Jurkat, Clone E6-1 (cell line): ENCODE measurements at places on chromosomes 5 and 9.

GRCh38 chr9:69946800-69947437 is 96.7 kb upstream of the MAMDC2 start:
- DNase-seq: no peak

GRCh38 chr5:153372425-153373129 is 117.9 kb upstream of the GRIA1 start:
- DNase-seq: no peak

DNA sequence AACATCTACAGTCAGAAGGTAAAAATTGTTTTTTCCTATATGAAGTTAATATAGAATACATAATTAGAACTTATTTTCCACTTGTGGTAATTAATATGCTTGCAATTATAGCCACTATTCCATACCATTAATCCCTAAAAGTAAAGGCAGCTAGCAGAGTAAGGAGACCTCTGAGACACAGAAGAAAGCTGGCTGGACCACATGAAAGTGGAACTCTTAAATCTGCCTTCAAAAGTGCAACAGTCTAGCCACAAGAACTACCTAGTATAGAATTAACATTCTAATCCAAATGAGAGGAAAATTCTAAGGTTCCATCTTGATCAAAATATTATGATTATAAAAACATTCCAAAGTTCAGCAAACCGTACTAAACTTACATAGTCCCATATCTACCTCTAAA is 37.6 kb downstream of the ARL15 start:
- peak; percentile 27 for DNase-seq

DNA sequence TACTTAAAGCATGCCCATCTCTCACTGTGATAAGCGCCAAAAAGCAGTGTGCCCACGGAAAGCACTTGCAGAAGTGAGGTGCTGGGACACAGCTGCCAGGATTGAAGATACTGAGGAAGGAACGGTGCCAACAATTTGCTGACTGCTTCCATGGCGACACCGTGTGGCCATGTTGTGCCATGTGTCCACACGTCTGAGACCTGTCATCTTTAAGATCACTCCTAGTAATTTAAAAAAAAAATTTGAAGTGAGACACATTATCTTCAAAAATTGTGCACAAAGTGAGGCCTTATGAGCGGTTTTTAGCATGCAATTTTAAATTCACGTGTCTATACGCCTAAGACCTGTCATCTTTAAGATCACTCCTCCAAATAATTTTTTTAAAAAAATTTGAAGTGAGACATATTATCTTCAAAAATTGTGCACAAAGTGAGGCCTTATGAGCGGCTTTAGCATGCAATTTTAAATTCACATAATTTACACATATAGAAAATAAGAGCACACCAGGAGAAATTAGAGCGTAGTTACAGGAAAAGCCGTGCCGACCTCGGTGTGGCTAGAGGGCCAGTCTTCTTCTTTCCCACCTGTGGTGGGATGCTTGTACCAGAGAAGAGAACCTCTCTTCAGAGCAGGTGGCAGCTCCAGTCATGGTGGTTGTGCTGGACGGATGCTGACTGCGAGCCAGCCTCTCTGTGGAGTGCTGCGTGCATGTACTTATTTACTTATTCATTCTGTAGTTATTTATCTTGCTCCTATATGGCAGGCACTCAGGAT is 21.4 kb upstream of the FLT4 start:
- DNase-seq: peak; percentile 80

DNA sequence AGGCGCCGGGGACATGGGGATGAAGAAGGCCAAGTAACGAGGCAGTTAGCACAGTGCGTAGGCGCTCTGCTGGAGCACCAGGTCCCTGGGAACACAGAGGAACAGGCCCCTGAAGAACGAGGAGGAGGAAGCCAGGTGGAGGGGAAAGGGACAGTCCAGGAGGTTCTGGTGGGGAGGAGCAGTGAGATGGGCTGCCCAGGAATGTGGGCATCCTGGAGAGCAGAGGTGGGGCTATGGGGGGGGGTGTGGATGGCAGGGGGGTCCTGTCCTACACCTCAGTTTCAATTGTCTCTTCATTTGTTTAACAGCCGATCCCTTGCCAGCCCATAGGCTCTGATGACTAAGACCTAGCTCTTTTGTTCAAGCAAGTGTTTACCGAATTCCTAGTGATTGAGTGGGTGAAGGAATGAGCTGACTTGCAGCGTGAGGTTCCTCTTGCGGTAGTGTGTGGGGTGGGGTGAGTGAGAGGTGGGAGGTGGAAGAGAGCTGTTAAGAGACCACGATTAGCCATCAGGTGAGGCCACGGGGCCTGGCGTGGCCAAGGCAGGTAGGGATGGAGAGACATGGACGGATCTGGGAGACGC is 8.4 kb upstream of the PHYHD1 start:
- no peak for DNase-seq

DNA sequence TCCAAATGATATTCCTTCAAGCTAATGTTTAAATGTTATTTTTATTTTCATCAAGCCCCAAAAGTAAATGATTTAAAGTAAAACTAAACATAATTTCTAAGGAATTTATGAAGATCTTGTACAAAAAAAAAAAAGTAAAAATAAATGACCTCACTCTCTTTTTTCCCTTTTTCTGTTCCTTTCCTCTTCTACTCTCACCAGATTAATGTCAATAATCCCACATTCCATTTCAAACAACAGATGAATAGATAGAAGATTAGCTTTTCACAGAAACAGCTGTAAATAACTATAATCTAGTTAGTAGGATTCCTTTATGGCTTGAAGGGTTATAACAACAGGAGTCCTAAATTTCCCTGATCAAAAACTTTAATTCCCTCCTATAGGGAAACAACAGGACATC is 88.1 kb downstream of the EFNA5 start:
- no peak for DNase-seq

- no peak for DNase-seq
Measured at GRCh38 chr5:154086641-154087040, 47.9 kb downstream of the MFAP3 start.

DNA sequence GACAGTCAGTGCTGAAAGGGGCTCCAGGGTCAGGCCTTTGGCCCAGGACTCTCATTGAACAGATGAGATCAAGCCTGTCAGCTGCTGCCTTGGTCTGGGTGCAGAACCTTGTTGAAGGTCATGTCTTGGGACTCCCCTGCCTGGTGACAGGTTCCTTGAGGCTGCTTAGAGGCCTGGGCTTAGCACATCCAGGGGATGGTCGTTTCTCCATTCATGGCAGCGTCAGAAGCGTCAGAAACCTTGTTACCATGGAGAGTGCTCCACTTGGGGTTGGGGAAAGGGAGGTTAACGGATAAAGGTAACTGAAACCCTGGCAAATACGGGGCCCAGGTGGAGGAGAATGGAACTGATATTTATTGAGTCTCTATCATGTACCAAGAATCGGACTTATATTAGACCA is 8.8 kb downstream of the ARPC5L start:
- no peak for DNase-seq

GRCh38 chr5:138706655-138707480 is 46.4 kb upstream of the CTNNA1 start:
- no peak for DNase-seq

DNA sequence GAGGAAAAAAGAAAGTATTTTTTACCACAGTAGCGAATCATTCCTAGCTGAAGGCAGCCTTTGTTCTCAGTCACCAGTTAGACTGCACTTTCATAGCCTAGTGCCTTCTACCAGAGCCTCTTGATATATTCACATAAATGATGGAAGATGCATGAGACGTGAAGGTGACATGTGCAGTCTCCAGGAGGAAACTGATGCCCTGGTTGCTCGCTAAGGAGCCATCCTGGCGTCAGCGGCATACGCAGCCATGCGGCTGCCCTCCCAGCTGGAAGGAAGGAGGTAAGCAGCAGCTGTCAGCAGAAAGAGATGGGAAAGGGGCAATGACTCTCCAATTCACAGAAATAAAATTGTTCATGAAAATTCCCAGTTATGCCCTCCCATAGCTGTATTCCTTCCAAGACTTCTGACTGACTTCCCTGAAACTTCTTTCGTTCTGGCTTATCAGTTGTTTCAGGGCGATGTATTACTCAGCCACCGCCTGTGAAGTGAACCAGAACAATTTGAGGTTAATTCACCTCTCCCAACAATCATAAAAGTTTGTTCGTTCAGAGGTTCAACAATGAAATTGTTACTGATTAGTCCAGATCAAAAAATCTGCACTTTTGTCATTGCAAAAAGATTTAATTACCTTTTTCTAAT is 331.2 kb downstream of the NR2F1-AS1 start:
- DNase-seq: no peak

- no peak for DNase-seq
Measured at GRCh38 chr5:160349249-160349934, 21.0 kb downstream of the C1QTNF2 start.

GRCh38 chr9:1804128-1804865 is 210.8 kb upstream of the SMARCA2 start:
- no peak for DNase-seq

- DNase-seq: no peak
Measured at GRCh38 chr9:81370650-81371049, 318.7 kb downstream of the TLE1 start.

DNA sequence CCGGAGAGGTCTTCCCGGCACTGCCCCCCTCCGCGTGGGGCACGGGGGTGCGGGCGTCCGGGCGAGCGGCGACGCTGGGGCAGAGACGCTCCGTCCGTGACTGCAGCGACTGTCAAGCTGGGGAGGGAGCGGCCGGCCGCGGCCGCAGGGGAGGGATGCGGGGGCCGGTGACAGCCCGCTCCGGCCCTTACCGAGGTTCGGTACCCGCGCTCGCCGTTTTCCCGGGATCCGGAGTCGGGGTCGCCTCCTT is 400 bp downstream of the KDM4C start:
- no peak for DNase-seq

DNA sequence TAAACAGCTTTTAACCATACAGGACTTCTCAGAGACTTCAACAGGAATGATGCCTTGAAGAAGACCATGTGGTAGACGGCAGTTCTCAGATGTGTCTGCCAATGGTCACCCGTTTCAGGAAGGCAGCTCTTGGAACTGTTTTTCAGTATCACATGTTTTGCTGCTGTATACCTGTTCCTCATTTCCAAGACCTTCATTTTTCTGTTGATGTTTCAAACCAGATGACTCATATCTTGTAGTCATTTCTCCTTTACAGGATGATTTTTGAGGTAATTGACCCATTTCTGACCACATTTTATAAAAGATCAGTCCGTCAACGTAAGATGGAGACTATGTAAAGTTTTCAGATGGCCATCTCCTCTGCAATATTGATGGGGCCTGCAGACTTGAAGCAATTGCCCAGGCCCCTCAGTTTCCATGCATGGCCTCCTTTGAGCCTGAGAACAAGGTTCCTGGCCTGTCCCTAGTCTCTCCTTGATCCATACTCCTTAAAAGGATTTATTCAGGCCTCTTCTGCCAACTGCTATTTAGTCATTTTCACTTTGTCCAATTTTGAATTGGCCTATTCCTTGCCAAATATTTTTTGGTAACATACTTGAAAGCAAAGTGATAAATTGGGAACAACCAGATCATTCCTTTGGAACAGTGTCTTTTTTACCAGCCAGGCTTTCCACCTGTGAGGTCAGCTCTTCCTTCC is 128.6 kb downstream of the PDZD2 start:
- no peak for DNase-seq

GRCh38 chr5:31211098-31211497 is 17.6 kb downstream of the CDH6 start:
- no peak for DNase-seq

DNA sequence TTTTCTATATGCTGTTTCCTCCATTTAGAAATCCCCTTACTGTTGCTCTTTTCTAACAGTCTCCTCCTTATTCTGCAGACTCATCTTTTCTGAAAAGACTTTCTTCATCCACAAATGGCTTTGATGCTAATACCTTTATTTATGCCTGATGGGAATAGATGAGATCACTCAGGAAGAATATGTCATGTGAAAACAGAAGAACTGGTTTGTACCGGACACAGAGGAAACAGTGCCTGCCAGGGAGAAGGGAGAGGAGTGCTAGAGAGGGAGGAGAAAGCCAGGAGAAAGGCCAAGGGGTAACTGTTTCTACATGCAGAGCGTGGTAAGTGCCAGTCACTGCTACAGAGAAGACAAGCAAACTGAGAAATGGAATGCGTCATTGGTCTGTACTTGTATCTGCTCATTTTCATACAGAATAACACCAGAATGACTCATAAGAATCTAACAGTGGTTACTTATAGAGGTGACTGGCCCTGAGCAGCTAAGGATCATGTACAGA is 45.9 kb upstream of the PJA2 start:
- no peak for DNase-seq

DNA sequence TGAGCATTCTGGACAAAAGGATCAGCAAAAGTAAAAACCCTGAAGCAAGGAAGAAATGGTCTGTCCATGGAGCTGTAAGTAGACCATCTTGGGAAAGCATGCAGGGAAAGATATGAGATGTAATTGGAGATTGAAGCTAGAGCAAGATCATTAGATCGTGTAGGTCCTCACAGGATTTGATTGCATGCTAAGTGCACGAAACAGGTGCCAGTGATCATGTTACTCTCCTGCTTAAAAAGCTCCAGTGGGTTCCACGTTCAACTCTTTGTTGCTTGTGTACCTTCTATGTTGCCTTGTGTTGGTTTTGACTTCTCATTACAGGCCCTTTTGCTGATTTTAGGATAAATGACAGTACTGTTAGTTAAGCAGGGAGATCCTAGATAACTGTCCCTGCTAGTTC is 442.0 kb downstream of the DMRT2 start:
- DNase-seq: no peak

DNA sequence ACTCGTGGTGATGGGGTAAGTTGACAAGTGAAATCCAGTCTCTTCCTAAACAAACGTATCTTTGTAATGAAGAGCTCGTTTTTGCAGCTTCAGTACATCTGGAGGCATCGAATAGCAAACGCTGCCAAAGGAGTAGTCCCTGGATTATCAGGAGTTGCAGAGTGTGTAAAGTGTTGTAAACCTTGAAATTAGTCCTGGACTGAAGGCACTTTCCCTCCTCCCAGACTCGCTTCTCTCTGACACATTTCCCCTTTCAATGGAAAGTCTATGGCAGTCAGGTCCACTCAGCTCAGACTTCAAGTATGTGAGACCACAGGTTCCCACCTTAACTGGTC is 1.5 kb upstream of the PBX3 start:
- DNase-seq: no peak

DNA sequence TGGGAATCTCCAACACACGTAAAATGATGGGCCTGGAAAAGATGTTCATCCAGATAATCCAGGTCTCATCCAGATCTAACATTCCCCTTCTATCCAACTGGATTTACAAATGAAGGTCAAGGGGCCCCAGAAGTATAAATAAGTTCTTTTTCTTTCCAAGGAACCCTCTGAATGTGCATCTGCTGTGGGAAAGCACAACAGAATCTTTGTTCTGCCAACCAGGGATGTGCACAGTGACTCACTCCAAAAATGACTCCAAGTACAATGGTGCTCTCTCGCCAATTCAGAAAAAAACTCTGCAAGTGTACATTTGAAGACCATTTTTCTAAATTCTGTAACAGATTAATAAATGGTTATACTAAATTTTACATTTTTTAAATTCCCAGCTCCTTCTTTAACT is 12.4 kb downstream of the RAPGEF6 start:
- no peak for DNase-seq

DNA sequence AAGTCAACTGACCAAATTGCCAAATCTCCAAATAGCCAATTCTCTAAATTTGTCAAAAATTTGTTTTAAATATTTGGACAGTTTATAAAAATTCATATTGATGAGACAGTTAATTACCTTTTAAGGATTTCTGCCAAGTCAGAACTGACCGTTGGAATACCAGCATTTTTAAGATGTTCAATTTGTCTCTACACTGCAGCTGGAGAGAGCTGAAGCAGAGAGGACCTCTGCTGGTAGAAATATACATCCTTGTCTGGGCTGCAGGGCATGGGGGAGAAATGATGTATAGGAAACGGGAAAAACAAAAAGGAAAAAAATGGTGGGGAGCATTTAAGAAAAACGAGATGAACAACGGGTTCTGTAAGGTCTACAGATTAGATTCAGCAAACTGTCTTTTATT is 16.8 kb downstream of the NR6A1 start:
- DNase-seq: no peak

GRCh38 chr9:71509054-71509453 is 259.3 kb downstream of the CEMIP2 start:
- no peak for DNase-seq
